ENCODE measurements at places on chromosomes 5 and 9.

DNA sequence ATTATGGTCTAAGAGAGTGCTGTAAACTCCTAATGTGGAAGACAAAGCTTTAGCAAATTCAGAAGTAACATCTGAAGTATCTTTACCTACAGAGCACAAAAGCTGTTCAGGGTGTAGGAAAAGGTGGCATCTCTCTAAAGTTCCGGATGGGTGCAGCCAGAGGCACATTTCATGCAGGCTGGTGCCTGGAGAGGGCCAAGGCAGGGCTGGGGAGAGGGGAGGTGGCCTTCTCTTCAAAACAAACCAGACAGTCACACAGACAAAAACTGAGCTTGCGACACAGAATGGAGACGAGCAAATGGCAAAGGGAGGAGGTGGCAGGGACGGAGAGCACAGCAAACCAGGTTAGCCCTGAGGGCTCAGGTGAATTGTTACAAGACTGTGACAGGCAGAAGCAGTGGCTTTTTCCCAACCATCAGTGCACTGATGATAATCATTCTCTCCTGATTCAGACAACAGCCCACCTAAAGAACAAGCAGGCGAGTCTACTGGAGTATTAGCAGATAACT lies 121.5 kb upstream of the PCA3 start:
- no peak for DNase-seq

GRCh38 chr9:134275375-134275774 lies 50.9 kb upstream of the RXRA start:
- no peak for DNase-seq

- no peak for DNase-seq
Measured at GRCh38 chr5:31853398-31854135, 214.6 kb downstream of the PDZD2 start.

GRCh38 chr5:4359847-4360246 lies 764.2 kb downstream of the IRX1 start:
- DNase-seq, result no peak
